ENCODE measurements at places on chromosomes 3 and 15. TPM values are rescaled to one million over a fixed set of nuclear protein-coding genes. Genes with fewer than 3 reads are reported as not detected.

The ITPKA gene
- total RNA-seq: 1.3 TPM

The CILP gene
- 0.14 TPM for total RNA-seq

The MCF2L2 gene
- total RNA-seq: 1.5 TPM

The GOLGA6A gene
- total RNA-seq: not detected

- no peak for DNase-seq
These were observed 24.7 kb downstream of the MAP3K13 start for GRCh38 chr3:185387646-185388045.

GRCh38 chr15:43118286-43118685, 12.4 kb upstream of the UBR1 start:
- no peak for DNase-seq

- DNase-seq: no peak
These were observed 710 bp downstream of the ABHD10 start for GRCh38 chr3:111979434-111980038.

DNA sequence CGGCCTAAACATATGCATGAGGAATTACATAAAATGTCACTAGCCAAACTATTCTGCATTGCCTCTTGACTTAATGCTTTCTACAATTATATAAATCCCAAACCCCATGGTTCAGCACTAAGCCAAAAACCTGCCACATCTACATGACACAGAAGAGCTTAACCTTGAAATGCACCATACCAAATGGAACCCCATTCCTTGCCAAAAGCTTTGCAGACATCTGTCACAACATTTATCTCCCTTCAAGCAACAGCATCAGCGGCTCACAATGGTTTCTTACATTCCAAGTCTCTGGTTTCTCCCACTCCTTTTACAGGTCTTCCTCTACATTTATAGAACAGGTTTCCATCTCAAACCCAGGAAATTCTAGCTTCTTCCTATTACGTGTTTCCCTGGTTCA, 58.4 kb upstream of the GYG1 start:
- DNase-seq: no peak

- no peak for DNase-seq
These were observed 49.9 kb upstream of the IQSEC1 start for GRCh38 chr3:13123013-13123654.
